ENCODE measurements at places on chromosomes 16 and 17. TPM values are rescaled to one million over a fixed set of nuclear protein-coding genes. Genes with fewer than 3 reads are reported as not detected.

FN3KRP gene
- polyA plus RNA-seq: 55.6 TPM

CMTM2 gene
- 0.82 TPM for polyA plus RNA-seq

OXLD1 gene
- polyA plus RNA-seq: 8.9 TPM

TMEM92 gene
- 6.8 TPM for polyA plus RNA-seq

CHST5 gene
- polyA plus RNA-seq: 0.64 TPM

TMEM220 gene
- 16.1 TPM for polyA plus RNA-seq

OTOP2 gene
- not detected for polyA plus RNA-seq

FBXO39 gene
- polyA plus RNA-seq: 0.47 TPM

NGFR gene
- polyA plus RNA-seq: 9.7 TPM

G6PC1 gene
- polyA plus RNA-seq: 0.10 TPM

ZBTB4 gene
- 39.7 TPM for polyA plus RNA-seq

ATAD5 gene
- 10.1 TPM for polyA plus RNA-seq

HSD11B2 gene
- polyA plus RNA-seq: 63.0 TPM

ASPHD1 gene
- 0.60 TPM for polyA plus RNA-seq

PHB1 gene
- 162 TPM for polyA plus RNA-seq

GCGR gene
- not detected for polyA plus RNA-seq

C1QTNF1 gene
- polyA plus RNA-seq: 2.0 TPM

SMPD3 gene
- polyA plus RNA-seq: 3.4 TPM

MPG gene
- polyA plus RNA-seq: 33.5 TPM

METTL2A gene
- 21.2 TPM for polyA plus RNA-seq

CFAP119 gene
- 5.1 TPM for polyA plus RNA-seq

BCO1 gene
- polyA plus RNA-seq: 0.58 TPM

KRTAP2-2 gene
- polyA plus RNA-seq: not detected

LUC7L3 gene
- 679 TPM for polyA plus RNA-seq

CD300H gene
- not detected for polyA plus RNA-seq

CCL1 gene
- polyA plus RNA-seq: not detected

FOXC2 gene
- polyA plus RNA-seq: 0.64 TPM

KRT38 gene
- polyA plus RNA-seq: not detected

RETREG3 gene
- 60.2 TPM for polyA plus RNA-seq

SMURF2 gene
- polyA plus RNA-seq: 49.0 TPM

KCNJ12 gene
- 3.5 TPM for polyA plus RNA-seq

AOC2 gene
- 1.7 TPM for polyA plus RNA-seq

CPHXL2 gene
- 0.17 TPM for polyA plus RNA-seq

PRDM7 gene
- polyA plus RNA-seq: 0.90 TPM

TPSAB1 gene
- polyA plus RNA-seq: 0.25 TPM

HS3ST3B1 gene
- polyA plus RNA-seq: 2.4 TPM

ACBD4 gene
- 12.5 TPM for polyA plus RNA-seq

SLC4A1 gene
- 6.9 TPM for polyA plus RNA-seq

C17orf78 gene
- polyA plus RNA-seq: 0.45 TPM

All from left lung (tissue), 14 donors.